Glomerular endothelial cell (primary cell): ENCODE measurements at places on chromosomes 1 and 21.

DNA sequence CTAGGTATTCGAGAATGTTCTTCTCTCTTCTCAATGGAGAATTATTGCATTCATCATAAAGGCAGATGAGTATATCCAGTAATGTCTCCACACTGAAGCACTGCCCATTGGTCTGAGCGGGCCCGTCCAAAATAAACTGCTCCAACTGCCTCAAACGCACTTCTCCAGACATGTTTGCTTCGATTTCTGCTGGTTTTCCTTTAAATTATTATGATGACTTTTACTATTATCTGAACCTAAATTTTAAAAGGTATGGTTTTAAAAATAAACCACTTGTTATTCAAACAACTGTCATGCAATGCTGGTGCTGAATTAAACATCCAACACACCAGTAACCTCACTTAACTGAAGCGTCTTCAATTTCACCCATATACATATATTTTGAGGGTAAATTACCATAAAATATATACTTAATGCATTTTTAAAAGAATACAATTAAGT, 1.3 kb downstream of the CDC42BPA start:
- DNase-seq: no peak

GRCh38 chr1:208273386-208274017, 29.3 kb upstream of the PLXNA2 start:
- no peak for DNase-seq

- no peak for DNase-seq
These were observed 14.6 kb upstream of the TGFBR3 start for GRCh38 chr1:91900562-91900961.

DNA sequence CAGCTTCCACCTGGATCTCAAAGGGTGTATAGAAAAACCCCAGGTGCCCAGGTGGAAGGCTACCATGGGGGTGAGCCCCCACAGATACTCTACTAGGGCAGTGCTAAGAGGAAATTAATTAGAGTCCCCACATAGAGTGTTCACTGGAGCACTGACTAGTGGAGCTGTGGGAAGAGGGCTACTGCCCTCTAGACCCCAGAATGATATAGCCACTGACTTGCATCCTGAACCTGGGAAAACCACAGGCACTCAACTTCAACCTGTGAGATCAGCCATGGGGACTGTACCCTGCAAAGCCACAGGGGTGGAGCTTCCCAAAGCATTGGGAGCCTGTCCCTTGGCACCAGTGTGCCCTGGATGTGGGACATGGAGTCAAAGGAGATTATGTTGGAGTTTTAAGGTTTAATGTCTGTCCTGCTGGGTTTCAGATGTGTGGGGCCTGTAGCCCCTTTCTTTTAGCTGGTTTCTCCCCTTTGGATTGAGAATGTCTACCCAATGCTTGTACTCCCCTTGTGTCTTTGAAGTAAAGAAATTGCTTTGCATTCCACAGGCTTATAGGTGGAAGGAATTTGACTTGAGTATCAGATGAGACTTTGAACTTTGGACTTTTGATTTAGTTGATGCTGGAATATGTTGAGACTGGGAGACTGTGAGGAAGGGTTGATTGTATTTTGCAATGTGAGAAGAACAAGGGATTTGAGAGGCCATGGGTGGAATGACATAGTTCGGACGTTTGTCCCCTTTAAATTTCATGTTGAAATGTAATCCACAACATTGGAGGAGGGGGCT, 31.8 kb upstream of the CDC14A start:
- DNase-seq: no peak

- no peak for DNase-seq
These were observed 178.8 kb downstream of the NRIP1 start for GRCh38 chr21:14886001-14886400.

- DNase-seq: no peak
These were observed 450.8 kb downstream of the KIF26B start for GRCh38 chr1:245605480-245606156.

GRCh38 chr1:235500971-235501540, 3.2 kb downstream of the B3GALNT2 start:
- DNase-seq: no peak

DNA sequence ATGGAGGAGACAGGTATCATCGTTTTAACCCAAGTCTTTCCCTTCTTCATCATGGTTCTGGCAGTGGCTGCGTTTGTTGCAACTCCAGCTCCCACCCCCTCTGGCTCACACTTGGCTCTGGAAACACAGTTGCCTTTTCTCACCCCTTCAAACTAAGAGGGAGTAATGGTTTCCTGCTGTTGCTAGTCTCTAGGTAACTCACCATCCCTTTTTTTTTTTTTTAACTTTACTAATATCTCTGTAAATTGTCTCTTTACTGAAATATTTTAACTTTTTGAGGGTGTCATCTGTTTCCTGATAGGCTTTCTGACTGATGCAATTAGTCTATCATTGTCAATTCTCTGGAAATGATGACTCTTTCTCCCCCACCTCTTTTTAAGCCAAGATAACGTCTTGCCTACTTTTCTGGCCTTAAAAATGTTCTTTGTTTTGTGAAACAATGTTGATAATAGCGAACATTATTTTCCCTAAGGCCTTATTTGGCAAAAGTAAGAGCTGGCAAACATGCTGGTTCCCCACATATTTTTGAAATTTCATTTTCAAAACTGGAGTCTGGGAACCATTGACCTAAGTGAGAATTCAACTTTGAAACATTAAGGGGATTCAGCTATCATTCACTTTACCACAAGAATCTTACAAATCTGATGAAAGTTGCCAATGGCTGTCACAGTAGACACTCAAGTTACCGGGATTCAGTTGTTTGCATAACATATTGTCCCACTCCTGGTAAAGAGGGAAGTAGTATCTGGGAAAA, 85.3 kb downstream of the LEPR start:
- DNase-seq: no peak

DNA sequence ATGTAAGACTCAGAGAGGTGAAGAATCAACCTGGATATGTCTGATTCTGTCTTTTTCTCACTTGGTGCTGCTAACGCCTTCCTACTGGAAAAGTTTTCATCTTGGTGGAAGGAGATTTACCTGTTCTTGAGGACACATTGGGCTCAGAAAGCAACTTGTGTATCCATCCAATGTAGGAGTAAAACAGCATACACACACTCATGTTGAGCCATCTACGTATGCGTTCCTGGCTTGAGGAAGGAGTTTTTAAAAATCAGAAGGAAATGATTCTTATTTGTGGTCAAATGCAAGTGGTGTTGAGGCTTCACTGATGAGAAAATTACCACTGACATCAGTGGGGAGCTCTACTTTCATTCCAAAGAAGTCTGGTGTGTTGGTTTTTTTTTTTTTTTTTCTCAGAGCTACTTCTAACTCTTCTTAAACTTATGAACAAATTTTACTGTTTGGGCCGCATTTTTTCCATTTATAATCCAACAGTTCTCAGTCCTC, 25.6 kb downstream of the XCL2 start:
- no peak for DNase-seq

DNA sequence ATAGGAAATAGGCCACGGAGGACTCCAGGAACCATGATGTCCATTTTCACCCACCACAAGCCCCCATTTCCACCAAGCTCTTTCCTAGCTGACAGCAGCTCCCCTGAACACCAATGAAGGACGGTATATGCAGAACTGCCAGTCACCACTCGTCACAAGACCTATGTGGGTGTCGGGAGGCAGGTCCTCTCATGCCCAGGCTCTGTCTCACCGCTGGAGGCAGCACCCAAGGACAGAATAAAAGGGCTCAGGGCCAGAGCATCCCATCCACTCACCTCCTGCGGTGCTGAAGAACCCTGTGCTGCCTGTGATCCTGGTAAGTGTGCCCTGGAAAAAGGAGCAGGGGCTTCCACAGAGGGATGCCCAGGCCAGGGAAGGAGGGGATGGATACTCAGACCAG, at the start of gene LCE1F:
Gene LCE1F, plus strand, starts transcription at position 266 of the 400 bp plus-strand sequence. CDS start 1,232 bp downstream, outside the sequence.
- no peak for DNase-seq

DNA sequence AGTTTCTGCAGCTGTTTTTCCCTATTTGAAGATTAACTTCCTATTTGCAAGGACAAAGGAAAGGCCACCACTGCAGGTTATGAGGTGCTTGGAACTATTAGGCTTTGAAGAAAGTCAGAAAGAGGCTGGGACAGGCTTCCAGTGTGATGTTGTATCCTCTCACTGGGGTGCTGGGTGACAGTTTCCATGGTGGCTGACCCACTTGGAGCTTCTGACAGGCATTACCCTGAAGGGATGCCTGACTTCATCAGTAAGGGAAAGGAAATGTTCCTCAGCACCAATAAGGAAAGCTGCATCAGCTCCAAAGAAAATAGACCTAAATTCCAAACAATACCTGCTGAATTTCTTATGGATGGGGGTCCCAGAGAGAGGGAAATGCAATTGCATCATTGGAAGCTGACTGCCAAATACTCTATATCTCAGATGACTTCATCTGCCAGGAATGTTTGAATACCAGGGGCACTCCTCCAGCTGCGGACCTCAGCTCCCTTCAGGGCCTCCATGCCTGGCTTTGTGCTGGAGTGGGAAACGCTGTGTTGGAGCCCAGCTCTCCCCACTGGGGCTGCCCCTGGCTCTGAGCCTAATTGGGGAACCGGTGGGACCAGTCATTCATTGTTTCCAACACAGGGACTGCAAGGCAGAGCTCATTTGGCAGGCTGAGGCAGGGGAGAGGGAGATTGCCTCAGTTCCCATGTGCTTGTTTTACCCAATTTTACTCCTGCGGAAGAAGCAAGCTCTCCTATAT, 76.6 kb downstream of the RGL1 start:
- peak; percentile 90 for DNase-seq

DNA sequence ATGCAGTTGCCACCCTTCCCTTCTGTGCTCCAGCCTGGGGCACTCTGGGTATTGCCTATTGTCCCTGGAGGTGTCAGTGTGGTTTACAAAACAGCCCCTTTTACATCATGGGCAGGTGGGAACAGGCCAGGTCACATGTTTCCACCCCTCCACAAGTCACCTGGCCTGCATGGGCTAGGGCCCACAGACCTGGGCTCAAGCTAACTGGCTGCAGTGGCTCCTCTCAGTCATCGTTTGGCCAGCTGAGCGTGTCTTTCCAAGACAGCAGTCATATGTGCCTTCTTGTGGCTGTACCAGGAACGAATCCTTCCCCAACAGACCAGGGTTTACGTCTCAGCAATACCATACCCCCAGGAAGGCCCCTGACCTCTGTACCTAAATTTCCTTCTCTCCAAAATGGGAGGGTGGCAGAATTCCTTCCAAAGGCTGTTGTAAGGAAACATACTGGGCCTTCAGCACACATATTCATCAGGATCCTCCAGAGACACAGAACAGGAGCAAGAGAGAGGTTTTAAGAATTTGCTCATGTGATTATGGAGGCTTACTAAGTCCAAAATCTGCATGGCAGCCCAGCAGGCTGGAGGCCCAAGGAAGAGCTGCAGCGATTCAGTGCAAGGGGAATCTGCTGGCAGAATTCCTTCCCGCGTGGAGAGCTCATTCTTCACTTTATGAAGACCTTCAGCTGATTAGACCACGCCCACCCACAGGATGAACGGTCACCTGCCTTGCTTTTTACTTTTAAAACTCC, 10.6 kb upstream of the TAS1R2 start:
- no peak for DNase-seq

DNA sequence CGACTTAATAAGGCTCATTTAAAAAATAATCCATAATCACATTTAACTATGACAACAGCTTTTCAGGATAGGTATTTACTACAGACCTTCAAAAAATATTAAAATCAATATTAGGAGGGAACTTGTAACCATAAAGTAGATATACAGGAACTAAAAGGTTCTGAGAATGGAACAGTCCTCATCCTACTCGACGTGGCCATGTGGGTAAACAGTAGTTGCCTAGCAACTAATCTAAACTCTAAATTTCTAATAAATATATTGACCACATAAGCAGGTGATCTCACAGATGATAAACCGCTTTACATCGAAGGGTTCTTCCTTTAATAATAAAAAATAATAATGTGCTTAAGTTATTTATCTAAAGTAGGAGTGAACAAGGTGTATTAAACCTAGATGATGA, 7.9 kb downstream of the AKT3 start:
- no peak for DNase-seq

DNA sequence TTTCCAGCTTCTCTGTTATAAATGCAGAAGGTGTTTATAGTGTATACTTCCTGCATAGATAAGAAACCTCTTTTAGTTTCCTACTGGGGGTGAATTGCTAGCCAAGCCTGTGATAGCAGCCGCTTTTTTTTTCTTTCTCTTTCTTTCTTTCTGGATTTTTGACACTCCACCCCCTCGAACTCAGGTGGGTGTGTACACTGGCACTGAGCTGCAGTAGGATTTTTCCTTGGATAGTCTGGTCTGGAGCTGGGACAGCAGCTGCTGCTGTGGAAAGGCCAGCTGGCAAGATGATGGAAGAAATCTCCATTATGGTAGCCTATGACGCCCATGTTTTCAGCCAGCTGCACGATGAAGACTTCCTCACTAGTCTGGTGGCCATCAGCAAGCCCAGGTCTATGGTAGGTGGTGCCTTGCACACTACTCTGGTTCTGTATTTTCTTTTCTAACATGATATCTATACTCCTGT, 122.5 kb upstream of the CACYBP start:
- no peak for DNase-seq

- DNase-seq: no peak
These were observed 17.0 kb upstream of the ITLN2 start for GRCh38 chr1:160971618-160972056.

DNA sequence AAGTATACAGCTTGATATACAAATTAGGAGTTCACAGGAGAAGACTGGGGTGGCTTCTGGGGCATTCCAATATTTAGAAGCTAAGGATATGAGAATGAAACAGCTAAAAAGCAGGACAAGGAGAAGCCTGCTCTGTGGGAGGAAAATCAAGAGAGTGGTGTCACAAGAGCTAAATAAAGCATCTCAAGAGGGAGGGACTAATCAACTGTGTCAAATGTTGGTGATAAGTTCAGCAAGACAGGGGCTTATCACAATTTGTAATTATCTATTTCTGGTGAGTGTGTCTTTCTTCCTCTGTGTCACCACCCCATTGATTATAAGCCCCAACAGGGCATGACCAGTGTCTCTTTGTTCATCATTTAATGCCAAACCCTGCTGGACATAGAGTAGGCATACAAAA, 295.8 kb upstream of the DUSP10 start:
- no peak for DNase-seq

DNA sequence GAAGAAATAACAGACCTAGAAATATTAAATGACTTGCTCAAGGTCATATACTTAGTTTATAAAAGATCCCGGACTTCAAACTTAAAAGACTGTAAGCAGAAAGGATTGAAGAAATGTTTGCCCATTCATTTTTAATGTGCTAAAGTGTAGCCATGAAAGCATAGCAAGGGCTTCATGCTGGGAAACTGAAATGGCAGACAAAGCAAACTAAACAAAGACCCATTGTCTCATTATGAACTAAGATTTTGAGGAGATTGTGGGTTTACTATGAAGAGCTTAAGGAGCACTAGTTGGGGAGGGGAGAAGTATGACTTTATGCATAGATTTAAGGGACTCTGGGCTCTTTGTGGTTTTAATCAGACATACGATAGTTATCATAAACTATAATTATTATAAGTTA, 26.3 kb downstream of the ADAMTS1 start:
- DNase-seq: no peak

GRCh38 chr1:160608514-160608913, 29.2 kb upstream of the CD84 start:
- no peak for DNase-seq

GRCh38 chr1:183630748-183631147, 4.8 kb downstream of the ARPC5 start:
- no peak for DNase-seq

GRCh38 chr1:64243757-64244080, 40.3 kb downstream of the UBE2U start:
- DNase-seq: no peak

- no peak for DNase-seq
These were observed 274.5 kb downstream of the VAV3 start for GRCh38 chr1:107690491-107690890.
